ENCODE measurements at places on chromosomes 11 and 22.

- no peak for DNase-seq
Measured at GRCh38 chr11:44833877-44834452, 107.2 kb downstream of the TSPAN18 start.

DNA sequence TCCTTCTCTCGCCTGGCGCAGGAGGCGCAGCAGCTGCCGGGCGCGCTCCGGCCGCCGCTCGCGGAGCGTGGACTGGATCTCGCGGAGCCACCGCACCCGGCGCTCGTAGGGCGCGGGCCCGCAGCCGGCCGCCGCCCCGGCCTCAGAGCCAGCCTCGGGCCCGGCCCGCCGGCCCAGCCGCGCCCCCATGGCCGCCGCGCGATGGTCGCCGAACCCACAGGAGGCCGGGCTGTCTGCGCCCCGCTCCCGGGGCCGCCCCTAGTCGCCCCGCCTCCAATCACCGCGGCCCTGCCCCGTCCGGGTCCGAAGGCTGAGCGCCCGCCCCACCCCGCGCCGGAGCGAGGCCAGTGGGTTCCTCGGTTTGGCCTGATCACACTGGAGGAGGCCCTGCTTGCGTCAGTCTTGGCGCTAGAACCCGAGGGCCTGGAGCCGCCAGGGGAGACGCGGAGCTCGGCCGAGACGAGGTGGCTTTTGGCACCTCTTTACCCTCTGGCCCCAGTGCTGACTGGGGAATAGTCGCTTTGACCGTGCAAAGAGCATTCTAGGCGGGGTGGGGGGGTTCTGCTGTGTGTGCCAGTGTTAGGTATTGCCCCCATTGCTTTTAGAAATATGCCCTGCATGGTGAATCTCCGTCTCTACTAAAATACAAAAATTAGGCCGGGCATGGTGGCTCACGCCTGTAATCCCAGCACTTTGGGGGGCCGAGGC lies at the start of gene LRRC75B:
TSS of gene LRRC75B (minus strand) at position 223 of the 708 bp plus-strand sequence. CDS start at position 189, 34 bp downstream.
- DNase-seq: no peak

DNA sequence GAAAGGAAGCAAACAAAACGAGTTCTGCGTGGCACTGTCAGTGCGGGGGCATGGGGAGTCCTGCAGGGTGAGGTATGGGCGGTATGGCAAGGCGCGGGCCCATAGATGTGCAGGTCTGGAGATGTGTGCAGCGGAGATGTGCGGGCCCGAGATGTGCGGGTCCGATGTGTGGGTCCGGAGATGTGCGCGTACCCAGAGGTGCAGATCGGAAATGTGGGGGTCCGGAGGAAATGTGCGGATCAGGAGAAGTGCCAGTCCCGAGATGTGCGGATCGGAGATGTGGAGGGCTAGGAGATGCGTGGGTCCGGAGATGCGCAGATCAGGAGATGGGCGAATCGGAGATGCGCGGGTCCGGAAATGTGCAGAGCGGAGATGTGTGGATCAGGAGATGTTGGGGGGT lies 35.9 kb downstream of the CDPF1 start:
- no peak for DNase-seq

GRCh38 chr22:32327066-32327465 lies 30.6 kb upstream of the RFPL3 start:
- no peak for DNase-seq

DNA sequence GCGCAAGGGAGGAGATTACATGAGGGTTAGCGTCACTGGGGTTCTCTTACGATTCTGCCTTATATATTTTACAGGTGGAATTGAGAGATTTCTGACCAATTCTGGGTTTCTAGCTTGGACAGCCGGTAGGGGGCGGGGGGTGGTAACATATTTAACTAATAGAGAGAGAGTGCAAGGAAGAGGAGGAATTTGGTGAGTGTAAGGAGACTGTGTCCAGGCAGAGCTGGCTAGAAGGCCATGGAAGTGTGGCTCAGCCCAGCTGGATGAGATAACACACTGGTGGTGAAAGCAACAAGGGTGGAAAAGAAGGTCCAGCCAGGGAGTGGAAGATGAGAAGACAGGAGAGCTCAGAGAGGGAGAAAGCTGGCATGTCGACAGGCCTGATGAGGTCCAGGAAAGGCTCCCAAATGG lies 56.5 kb downstream of the ST3GAL4 start:
- DNase-seq: no peak

GRCh38 chr11:114350022-114350421 lies 50.3 kb downstream of the C11orf71 start:
- DNase-seq: no peak

GRCh38 chr11:66438504-66439466 lies at the start of gene MRPL11:
Gene MRPL11 (minus strand): TSS chr11:66438848. CDS start chr11:66438754, 94 bp downstream.
- peak; percentile 94 for DNase-seq

GRCh38 chr11:115616971-115617370 lies 112.8 kb upstream of the CADM1 start:
- DNase-seq: no peak

- DNase-seq: no peak
Measured at GRCh38 chr22:38675833-38676232, 5.9 kb upstream of the TOMM22 start.

DNA sequence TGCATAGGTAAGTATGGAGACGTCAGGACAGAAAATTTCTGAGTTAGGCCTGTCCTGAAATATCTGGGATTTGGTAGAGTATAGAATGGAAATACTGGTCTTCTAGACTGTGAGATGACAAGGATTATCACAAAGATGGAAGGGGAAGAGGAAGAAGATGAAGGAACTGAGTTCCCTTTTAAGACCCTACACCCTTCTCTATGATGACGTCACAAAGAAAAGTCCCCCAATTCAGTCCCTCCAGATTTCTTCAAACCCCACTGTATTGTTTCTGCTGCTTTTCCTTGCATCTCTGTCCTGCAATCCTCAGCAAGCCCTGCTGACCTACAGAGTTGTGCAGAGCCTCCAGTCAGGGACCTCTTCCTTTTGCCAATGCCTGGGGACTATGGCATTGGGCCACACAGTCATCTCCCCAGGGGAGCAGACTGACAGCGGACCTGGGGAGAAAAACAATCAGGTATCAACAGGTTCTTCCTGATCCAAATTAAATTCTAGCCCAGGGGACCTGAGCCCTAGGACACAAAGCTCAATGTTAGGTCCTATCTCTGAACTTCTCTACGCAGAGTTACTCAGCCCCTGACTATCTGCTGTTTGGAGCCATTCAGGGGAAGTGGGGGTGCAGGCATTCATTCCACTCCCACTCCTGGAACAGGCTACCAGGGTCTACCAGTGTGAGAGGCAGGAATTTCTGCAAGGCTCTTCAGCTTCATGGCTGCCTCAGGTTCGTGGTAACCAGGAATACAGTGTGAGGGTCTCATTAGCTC lies 49.2 kb upstream of the POU2AF1 start:
- DNase-seq: no peak

DNA sequence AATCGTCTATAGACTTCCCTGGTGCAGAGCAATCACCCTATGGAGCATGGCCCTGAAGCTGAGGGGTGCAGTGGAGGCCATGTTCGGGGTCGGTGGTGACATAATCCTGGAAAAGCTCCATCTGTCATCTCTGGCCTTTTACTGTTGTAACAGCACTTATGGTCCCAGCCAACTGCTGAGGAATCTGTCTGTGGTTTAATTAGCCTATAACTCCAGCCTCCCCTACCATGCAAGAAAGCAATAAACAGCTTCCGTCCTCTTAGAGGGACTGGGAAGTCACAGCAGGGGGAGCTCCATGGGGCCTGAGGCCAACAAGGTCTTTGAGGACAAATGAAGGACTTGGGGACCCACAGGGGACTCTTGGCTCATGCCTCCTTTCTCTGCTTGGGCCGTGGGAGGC lies 159.1 kb upstream of the NECTIN1 start:
- DNase-seq: no peak

GRCh38 chr11:87007963-87008362 lies 29.8 kb upstream of the TMEM135 start:
- DNase-seq: no peak

DNA sequence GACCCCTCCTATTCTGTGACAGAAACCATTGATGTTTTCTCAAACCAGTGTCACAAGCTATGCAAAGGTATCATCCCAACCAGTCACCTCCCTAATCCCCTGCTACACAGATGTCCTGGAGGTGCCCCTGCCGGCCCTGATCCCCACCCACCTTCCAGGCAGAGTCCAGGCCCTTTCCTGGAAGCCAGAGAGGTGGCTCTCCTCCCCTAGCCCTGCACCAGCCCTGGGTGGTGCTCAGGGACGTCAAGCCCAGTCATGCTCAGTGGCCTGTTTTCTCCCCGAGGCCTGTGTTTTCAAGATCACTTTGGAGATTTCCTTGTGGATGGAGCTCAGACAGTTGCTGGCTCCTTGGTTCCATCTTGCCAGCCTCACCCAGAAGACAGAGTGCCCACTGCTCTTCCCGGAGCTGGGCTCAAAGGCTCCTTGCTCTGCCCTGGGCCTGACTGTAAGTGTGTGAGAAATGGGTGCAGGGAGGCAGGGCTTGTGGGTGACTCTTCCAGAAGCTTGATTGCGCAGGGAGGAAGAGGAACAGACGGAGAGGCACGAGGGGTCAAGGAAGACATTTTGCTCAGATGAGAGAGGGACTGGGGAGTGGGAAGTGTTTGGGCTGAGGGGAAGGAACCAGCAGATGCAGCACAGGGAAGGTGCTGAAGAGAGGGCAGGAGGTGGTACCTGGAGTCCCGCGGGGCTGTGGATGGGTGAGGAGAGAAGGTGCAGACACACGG lies 11.3 kb downstream of the P2RY6 start:
- no peak for DNase-seq

DNA sequence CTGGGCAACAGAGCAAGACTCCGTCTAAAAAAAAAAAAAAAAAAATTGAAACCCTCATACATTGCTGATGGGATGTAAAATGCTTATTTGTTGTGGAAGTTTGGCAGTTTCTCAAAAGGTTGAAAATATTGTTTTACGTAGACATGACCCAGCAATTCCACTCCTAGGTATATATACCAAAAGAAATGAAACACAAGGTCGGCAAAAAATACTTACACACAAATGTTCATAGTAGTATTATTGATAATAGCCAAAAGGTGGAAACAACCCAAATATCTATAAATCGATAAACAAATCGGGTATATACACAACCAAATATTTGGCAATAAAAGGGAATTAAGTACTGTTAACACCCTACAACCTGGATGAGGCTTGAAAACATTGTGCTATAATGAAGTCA lies 5.1 kb upstream of the ZNF143 start:
- DNase-seq: no peak

GRCh38 chr11:9923280-9923679 lies 259.4 kb downstream of the SWAP70 start:
- no peak for DNase-seq

DNA sequence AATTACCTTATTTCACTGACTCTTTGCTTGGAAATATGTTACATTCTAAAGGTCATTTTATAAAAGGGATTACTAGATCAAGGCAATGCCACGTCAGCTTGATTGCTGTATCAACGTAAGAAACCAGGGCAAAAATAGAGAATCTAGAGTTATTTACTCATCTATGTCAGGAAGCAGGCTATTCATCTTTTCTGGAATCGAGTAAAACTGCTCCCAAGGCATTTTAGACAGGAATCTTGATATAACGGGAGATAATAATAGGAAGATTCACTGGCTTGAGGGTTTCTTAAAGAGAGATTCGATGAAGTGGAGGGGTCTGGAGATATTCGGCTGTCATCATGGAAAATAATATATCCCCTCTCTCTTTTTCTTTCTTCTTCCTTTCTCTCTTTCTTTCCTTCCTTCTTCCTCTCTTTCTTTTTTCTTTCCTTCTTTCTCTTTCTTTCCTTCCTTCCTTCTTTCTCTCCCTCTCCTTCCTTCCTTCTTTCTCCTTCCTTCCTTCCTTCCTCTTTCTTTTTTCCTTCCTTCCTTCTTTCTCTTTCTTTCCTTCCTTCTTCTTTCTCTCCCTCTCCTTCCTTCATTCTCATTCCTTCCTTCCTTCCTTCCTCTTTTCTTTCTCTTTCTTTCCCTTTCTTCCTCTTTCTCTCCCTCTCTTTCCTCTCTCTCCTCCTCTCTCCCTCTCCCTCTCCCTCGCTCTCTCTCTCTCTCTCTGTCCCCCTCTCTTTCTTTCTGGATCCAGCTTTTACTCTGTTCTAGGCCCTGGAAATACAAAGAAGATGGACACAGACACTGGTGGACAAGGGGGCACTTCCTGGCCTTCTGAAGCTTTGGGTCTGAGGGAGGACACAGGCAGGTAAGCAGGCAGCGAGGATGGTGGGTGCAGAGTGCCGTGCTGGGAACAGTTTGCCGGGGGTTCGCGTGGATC lies 18.1 kb upstream of the RASD2 start:
- DNase-seq: no peak

- DNase-seq: no peak
Measured at GRCh38 chr22:42154293-42155052, 23.9 kb upstream of the CYP2D6 start.

- no peak for DNase-seq
Measured at GRCh38 chr11:80107415-80107814, 666.6 kb upstream of the TENM4 start.

DNA sequence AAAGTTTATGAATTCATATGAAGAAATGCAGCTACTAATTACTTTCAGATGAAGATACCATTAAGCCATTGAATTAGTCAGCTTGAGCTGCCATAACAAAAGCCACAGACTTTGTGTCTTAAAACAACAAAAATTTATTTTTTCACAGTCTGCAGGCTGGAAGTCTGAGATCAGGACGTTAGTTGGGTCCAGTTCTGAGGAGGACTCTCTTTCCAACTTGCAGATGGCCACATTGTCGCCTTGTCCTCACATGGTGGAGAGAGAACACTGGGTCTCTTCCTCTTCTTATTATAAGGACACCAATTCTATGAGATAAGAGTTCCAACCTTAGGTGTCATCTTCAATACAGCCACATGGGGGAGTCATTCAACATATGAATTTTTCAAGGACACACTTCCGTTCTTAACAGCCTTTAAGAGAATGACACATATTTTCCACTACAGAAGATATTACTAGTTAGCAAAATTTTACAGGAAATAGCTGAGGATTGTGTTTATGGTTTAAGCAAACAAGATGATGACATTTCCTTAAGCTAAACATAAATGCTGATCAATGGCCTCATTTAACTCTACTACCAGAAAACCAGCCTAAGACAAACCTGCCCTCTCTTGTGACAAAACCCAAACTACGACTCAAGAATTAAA lies 56.0 kb downstream of the DCUN1D5 start:
- peak; percentile 51 for DNase-seq

- no peak for DNase-seq
Measured at GRCh38 chr22:20793748-20794649, 20.1 kb downstream of the SERPIND1 start.

GRCh38 chr11:67463680-67464410 lies 5.2 kb downstream of the TMEM134 start:
- no peak for DNase-seq

DNA sequence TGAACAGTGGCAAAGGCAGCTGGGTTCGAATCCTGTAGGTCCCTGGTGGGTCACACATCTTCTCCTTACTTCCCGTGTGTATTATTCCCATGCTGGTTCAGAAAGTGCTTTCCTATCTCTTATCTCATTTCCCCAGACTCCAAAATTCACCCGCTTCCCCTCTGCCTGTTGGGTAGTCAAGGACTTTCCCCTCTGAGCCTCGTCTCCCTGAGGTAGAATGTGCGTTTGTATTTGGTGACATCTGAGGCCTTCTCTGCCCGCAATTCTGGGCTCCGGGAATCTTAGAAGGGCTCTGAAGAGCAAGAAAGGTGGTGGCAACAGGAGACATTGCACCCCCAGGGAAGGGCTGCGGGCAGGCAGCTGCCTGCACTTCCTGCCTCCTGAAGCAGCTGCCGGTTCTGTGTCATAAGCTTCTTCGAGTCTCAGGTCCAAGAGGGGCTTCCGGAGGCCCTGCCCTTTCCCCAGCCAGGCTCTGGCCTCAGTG lies 5.9 kb downstream of the LRRC32 start:
- no peak for DNase-seq

Data from HS-27A (cell line).